Muscle of arm (tissue), 14 donors: ENCODE measurements at places on chromosomes 7 and 10. TPM values are rescaled to one million over a fixed set of nuclear protein-coding genes. Genes with fewer than 3 reads are reported as not detected.

HGF gene
- 6.0 TPM for polyA plus RNA-seq

VAX1 gene
- polyA plus RNA-seq = not detected

GRCh38 chr7:96045919-96046318 lies 273.6 kb downstream of the DYNC1I1 start:
- DNase-seq = no peak

DNA sequence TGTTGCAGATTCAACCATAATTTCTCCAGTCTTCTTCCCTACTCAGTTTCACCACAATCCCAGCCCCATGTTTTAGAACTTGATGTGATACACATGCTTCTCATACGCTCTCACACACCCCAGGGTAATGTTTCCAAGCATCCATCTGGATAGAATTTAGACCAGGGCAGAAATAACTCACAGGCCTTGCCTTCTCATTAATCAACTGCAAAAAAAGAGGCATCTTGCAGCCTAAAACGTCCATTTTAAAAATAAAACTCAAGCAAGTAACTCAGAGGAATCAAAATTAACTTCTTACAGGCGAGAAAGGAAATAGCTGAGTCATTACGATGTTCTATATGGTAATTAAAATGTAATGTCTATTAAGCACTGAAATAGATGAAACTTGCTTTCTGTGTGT lies 127.2 kb upstream of the RSU1 start:
- DNase-seq = no peak

- DNase-seq = no peak
These were observed 42.8 kb downstream of the CDC123 start for GRCh38 chr10:12238821-12239220.

WEE2 gene
- 0.23 TPM for polyA plus RNA-seq

KCP gene
- polyA plus RNA-seq = 2.3 TPM

MRLN gene
- polyA plus RNA-seq = 151 TPM
